Progenitor cell of endocrine pancreas (in vitro differentiated cells): ENCODE measurements at places on chromosomes 4 and X. TPM values are rescaled to one million over a fixed set of nuclear protein-coding genes. Genes with fewer than 3 reads are reported as not detected.

Gene PITX2
- 5.3 and 7.4 TPM in 2 replicates for total RNA-seq

Gene PCDH19
- 33.3 and 47.5 TPM in 2 replicates for total RNA-seq

Gene PCDH10
- total RNA-seq: 0.53 and 0.69 TPM in 2 replicates

Gene C4orf36
- 2.0 TPM in 2 replicates for total RNA-seq

Gene GABRQ
- total RNA-seq: 0.10 and 0.18 TPM in 2 replicates

Gene CHM
- total RNA-seq: 43.7 and 46.8 TPM in 2 replicates

Gene IL21
- not detected in 2 replicates for total RNA-seq
